ENCODE measurements at places on chromosomes 5 and 9.

GRCh38 chr9:3150074-3150473 is 306.2 kb upstream of the PUM3 start:
- no peak for DNase-seq

DNA sequence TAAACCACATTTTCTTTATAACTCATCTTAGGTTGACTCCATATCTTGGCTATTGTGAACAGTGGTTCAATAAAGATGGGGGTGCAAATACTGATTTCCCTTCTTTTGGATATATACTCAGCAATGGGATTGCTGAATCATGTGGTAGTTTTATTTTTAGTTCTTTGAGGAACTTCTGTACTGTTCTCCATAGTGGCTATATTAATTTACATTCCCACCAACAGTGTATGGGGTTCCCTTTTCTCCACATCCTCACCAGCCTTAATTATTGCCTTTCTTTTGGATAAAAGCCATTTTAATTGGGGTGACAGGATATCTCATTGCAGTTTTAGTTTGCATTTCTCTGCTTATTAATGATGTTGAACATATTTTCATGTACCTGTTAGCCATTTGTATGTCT is 107.7 kb upstream of the EQTN start:
- DNase-seq, result no peak

GRCh38 chr5:103347716-103348423 is 89.3 kb downstream of the MACIR start:
- no peak for DNase-seq

DNA sequence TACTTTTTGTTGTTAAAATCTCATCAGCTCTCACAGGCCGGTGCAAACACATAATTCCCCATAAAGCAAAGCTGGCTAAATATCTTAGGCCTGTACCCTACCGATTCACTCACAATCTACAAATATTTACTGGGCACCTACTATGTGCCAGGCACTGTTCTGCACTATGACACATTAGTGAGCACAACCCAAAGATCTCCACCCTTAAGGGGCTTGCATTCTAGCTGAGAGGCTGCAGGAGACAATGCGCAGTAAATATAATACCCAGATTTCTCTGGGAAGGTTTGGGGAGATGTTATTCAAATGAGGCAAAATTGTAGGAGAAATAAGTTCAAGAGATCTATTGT is 53.7 kb downstream of the FNBP1 start:
- DNase-seq, result no peak

DNA sequence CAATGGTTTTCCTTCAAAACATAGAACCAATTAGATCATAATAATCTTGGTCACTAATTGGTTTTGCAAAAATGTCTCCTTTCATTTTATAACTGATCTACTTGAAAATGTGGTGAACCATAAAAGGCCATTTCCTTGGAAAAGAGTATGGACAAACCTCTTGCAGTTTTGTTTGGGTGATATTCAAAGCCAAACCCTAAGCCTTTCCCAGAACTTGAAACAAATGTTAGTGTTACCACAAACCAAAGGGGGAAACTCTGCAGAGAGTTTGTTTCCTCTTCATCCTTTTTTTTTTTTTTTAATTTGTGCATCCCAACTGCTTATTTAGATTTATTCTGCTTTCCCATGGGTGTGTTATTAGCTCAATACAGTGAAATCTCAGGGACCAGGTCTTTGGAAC is 204.4 kb upstream of the ADAMTSL1 start:
- no peak for DNase-seq

DNA sequence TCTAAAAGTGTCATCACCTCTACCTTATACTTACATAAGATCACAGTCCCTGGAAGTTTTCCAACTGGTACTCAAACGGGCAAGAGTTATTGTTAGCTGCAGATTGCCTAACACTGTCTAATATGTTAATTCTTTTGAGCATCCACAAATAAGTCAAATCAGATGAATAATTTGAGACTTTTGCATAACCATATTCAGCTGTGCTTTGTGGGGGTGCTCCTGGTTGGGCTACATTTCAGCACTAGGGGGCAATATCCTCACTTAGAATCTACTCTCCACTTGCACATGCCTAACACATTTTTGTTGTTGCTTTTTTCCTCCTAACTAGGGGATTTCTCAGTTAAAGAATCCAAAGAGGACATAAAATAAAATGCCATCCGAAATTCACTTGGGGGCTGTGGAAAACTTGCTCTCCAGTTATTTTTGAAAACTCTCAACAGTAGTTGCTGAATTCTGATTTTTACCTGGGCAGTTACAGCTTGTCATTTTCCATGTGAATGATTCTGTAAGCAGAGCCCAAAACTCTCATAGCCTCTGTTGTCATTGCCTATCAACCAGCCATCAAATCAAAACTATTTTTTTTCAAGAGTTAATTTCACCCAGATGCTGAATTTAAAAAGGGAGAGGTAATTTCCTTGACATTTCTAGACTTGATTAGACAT is 71.5 kb downstream of the TRIM36 start:
- DNase-seq, result no peak

DNA sequence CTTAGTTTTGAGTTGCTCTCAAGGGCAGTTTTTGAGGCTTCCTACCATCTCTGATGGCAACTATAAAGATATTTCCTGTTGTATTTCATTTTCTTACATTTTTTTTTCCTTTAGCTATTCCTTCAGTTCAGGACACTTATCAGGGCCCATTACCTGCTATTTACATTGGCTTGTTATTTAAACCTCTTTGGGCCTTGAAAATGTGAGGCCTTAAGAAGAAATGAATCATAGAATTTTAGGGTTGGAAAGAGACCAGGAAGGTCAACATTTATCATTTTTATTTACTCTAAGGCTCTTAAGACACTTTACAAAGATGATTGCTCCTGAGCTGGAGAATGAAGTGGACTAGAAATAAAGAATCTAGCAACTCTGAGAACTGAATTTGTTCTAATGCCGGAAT is 335.2 kb downstream of the DTWD2 start:
- DNase-seq, result no peak

DNA sequence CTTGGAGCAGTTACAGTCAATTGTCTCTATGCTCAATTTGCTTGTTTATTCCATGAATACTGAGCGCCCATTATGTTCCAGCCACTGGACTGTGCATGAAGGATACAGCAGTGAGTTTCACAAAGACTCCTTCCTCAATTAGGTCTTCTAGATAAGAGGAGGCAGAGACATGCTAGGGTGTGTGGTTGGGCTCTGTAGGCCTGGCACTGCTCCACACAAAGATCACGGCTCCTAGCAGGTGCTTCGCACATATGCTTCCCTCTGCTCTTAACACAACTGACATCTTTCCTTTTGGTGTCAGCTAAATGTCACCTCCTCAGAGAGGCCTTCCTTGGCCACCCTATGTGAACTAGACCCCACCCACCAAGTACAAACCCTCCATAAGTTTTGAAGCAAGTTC is 10.9 kb downstream of the IL12B start:
- DNase-seq, result no peak

DNA sequence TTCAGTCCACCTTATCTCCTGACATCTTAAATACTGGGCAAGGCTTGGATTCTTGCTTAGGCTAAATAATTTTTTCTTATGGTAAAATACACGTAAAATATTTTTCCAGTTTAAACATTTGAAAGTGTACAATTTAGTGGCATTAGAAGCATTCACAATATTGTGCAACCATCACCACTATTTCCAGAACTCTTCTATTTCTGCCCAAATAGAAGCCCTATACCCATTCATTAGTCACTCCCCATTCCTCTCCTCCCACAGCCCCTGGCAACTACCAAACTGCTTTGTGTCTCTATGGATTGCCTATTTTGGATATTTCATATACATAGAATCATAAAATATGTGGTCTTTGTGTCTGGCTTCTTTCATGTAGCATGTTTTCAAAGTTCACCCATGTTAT is 57.6 kb downstream of the IL31RA start:
- DNase-seq, result no peak

- DNase-seq, result no peak
Observed at GRCh38 chr9:5800969-5801738, 31.8 kb downstream of the ERMP1 start.

GRCh38 chr5:167171056-167171455 is 1120.4 kb upstream of the WWC1 start:
- DNase-seq, result no peak

DNA sequence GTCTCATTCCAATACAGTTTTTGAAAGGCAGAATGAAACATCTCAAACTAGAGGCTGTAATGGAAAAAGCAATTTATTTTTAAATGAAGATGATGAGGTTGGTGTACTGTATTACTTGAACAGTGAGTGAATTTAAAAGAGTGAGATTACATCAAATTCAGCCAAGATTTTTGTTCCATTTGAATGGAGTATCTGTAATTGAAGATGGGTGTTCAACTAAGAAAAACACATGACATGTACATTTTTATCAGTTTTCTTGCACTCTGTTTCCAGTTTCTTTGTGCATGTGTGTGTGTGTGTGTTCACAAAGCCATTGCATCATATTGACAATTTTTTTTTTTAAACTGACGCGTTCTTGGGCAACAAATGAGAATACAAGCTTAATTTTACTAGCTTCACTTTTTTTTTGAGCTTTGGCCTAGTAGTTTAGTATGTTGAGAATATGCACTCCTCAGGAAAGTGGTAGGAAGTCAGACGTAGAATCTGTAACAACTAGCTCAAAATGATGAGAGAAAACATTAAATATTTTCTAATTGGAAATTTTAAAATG is 243.5 kb downstream of the MAST4 start:
- DNase-seq, result no peak

GRCh38 chr5:140116716-140117115 is 2.8 kb downstream of the PURA start:
- no peak for DNase-seq

DNA sequence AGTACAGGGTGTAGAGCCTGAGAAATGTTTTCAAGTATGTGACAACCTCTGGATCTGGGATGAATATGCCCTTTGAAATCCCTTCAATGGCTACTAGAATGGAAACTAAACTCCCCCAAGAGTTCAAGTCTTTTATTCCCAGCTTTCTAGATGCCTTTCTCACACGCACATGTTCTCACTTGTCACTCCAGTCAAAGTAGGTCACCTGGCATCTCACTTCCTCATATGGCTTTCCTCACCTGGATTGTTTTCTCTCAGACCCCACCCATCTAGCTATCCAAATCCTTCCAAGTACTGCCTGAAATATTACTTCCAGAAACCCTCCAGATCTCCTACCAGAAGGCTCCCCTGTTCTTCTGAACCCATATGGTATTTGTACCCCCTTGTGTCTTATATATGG is 615.4 kb upstream of the KLF4 start:
- no peak for DNase-seq

DNA sequence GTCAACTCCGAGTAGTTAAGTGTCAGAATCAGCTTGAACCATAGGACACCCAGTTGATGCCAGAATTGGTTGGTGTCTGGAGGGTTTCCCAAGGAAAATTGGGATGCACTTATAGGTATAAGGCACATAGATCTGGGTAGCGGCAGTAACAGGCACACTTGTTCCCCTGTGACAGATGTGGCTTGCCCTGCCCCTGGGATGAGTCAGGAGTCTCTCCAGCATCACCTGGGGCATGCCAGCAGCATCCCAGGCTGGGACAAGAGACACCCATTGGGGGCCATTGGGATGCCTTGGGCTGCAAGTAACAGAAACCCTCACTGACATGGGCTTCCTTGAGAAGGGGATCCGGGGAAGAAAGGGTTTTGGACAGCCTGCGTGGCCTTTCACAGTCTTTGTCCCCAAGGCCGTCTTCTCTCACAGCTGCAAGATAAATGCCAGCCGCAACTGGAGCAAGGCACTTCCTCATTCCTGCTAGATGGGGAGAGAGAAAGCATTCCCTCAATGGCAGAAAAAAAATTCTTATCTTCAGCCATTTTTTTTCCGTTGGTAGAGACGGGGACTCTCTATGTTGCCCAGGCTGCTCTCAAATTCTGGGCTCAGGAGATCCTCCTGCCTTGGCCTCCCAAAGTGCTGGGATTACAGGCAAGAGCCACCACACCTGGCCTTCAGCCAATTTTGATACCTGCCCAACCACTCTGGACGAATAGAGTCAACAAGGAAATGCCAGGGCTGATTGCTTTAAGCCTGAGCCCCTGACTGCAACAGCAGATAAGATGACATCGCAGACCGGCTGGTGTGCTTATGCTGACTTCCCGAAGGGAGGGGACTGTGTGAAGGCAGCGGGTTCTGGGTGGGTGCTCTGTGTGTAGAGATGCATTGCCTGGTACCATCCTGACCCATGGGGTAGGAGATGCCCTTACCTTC is 13.3 kb upstream of the RNF130 start:
- no peak for DNase-seq

GRCh38 chr5:60903356-60903755 is 41.5 kb downstream of the ERCC8 start:
- DNase-seq, result no peak

DNA sequence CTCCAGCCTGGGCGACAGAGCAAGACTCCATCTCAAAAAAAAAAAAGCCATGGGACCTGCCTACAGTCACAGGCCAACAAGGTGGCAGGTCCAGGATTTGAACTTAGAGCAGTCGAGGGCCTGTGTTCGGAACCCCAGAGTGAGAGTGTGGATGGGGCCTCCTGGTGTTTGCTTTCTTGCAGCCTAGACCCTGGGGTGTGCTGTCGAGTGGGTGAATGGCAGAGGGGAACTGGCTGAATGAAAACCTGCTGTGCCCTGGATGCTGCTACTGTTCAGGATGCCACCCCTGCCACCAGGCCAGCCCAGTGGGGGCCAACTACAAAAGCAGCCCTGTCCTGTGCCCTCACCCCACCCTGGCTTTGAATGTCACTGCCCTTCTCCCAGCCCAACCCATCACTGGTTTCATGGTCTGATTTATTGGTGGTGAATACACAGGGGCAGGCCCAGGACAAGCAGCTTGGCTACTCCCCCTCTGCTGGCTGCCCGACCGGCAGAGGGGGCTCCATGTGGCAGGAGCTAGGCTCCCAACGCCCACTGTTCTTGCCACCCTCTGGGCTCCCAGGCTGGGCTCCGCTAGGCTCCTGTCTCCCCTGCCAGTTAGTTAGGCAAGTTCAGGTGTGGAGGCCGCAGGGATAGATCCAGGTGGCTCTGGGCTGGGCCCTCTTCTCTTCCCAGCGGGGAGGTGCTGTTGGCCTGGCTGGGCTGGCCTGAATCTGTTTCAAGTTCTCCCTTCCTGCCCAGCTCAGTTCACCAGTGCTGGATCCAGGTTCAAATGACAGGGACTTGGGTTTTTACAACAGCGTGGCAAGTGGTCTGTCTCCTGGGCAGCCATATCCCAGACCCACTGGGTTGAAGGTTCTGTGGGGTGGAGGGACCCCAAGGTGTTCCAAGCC is 12.2 kb downstream of the FPGS start:
- DNase-seq, result no peak

DNA sequence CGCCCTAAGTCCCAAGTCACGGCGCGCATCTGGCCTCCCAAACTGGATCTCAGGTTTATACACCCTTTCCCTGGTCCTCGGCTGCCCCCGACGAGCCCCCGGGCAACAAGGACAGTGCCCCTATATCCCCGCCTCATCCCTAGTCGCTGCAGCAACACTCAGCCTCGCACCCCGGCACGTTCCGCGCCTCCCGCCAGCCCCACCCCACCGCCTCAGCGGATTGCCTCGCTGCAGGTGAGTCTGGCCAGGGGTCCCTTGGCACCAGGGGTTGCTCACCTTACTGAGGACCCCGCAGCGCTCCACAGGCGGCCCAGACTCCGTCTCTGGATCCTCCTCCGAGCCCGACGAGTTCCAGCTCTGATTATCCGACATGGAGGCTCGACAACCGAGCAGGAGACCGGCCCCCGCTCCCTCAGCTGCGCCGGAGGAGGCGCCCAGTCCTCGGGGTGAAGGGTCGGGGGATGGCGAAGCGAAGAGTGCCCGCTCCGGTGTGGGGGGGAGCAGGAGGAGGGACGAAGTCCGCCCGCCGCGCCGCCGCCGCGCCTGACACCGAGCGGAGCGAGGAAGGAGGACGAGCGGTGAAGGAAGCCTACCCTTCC is 494 bp downstream of the CERT1 start:
- DNase-seq, result peak; percentile 86

All from cardiac septum (tissue), 1 donor.